ENCODE measurements at places on chromosomes 3 and 15.

- no peak for DNase-seq
These were observed 87.2 kb downstream of the PRICKLE2 start for GRCh38 chr3:64138046-64138445.

DNA sequence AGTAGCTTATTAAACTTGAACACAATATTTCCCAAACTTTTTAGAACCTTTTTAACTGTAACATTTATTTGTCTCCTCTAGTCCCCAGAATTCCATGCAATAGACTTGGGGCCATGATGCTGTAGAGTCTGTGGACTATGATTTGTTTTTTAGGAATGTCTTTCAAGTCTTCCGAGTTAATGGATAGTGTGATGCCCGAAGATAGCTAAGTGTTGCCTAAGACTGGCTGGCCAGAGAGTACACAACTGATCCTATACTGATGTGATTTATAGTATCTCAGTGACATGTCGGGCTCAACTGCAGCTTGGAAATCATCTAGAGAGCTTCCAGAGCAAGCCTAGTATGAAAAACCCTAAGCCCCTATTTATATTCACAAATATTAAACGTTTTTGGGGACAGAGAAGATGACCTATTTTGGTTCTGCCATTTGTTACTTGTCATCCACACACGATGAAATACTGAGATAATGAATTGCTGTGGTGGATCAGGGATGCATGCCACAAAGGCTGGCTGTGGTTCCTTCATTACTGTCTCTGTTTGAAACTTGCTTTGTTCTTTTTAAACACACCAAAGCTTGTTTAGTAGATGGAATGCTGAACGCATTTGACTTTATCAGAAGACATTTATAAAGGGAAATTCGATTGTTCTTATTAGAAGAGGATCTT is 507.4 kb downstream of the TAFA4 start:
- DNase-seq = no peak

DNA sequence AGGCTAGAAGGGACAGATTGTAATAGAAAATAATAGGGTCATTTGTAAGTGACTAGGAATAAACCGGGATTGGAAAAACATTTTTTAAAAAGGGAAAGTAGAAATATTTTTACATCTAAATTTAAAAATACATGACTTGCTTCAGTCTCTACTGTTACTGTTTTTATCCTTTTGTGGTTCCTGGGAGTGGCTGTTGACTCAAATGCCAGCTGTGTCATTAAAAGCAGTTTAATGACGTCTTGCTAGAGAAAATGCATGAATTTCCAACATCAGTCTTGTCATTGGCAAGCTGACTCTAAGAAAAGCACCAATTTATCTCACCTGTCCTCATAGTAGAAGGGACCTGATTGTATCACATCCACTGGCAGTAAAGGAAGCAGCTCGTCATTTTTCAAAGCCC is 16.7 kb upstream of the LCMT2 start:
- no peak for DNase-seq

- peak; percentile 42 for DNase-seq
These were observed 127.5 kb upstream of the TOPAZ1 start for GRCh38 chr3:44114142-44114541.

GRCh38 chr15:33468740-33469139 is 158.0 kb downstream of the RYR3 start:
- DNase-seq = no peak

GRCh38 chr3:71268462-71268999 is 315.0 kb downstream of the FOXP1 start:
- no peak for DNase-seq

DNA sequence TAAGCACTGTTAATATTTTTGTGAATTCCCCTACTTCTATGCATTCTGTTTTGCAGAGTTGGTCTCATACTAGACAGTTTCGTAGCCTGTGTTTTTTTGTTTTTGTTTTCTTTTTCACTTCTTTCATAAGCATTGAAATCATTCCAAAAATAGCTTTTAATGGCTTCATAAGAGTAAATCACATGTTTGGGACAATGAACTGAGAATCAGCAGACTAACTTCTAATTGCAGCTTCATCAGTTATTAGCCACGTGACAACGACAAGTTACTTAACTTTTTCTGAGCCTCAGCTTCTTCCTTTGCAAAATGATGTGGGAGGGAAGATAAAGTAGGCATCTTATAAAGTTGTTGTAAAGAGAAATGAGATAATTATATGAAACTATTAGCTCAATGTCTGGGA is 124.8 kb downstream of the LIPC start:
- DNase-seq = no peak

GRCh38 chr3:164641071-164641470 is 437.2 kb downstream of the SI start:
- DNase-seq = no peak

DNA sequence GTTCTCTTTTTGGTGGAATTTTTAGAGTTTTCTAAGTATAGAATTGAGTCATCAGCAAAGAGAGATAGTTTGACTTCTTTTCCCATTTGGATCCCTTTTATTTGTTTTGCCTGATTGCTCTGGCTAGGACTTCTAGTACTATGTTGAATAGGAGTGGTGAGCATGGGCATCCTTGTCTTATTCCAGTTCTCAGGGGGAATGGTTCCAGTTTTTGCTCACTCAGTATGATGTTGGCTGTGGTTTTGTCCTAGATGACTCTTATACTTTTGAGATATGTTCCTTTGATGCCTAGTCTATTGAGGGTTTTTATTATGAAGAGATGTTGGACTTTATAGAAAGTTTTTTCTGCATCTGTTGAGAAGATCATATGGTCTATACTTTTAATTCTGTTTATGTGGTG is 72.5 kb downstream of the TNFAIP8L3 start:
- no peak for DNase-seq

DNA sequence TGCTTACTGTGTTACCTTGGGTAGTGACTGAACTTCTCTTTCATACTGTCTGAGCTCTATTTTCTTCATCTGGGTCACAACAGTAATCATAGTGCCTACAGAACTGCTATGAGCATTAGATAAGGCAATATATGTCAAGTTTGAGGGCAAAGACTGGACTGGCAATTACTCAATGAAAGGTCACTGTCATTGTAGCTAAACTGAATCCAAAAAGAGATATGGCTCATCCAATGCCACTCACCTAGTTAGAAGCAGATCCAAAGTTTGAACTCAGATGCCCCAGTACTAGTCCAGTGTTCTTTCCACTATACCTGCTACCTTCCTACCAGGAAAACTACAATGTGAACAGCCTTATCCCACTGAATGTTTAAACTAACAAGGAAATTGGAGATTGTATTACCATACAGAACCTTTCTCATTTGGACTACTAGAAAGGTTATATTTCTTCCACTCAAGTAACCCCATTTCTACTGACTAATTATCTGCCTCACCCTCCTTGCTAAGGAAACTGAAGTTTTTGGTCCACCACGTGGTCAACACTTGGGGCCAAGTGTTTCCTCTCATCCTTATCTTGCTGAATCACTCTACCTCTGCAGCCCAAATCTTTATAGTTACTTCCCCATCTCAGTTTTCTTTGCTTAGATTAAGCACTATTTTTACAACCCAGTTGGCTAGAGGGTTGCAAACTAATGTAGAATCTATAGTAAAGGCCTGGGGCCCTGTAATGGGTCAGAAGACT is 202.3 kb upstream of the LPP start:
- DNase-seq = no peak

- no peak for DNase-seq
These were observed at the start of gene ZBED2 for GRCh38 chr3:111595232-111595631. Gene ZBED2 (minus strand): TSS chr3:111595346. CDS start chr3:111594201, 1,145 bp downstream.

Measured in kidney (tissue), 22 donors.